Progenitor cell of endocrine pancreas (in vitro differentiated cells): ENCODE measurements at places on chromosomes 3 and 15. TPM values are rescaled to one million over a fixed set of nuclear protein-coding genes. Genes with fewer than 3 reads are reported as not detected.

AZI2 gene
- total RNA-seq, result 57.1 and 64.3 TPM in 2 replicates

OR5H15 gene
- not detected in 2 replicates for total RNA-seq

RARRES1 gene
- total RNA-seq, result 1.1 and 3.3 TPM in 2 replicates

GPR62 gene
- total RNA-seq, result 0.12 TPM in 1 of 2 replicates, not detected in the other

DNA sequence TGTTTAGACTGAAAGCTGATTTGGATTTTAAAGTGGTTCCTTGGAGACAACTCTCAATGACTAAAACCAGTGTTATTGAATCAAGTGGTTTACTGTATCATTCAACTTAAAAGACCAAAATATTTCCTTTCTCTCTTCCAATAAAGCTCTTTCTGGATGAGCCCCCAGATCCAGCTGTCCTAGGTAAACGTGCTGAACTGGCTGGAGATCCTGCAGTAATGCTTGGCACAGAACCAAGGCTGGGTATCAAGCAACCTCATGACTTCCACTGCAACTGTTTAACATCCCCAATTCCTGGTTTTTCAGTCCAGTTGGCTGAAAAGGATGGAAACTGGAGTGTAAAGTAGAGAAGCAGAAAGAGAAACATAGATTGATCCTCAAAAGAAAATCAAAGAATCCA is 28.9 kb downstream of the SEC22C start:
- no peak for DNase-seq

ESYT3 gene
- 1.8 and 3.5 TPM in 2 replicates for total RNA-seq

- no peak for DNase-seq
Measured at GRCh38 chr3:59392116-59392515, 342.3 kb upstream of the CFAP20DC start.

HIGD2B gene
- total RNA-seq, result not detected in 2 replicates

GOLGA8T gene
- total RNA-seq, result not detected in 2 replicates

GRCh38 chr3:53217175-53217574 is 38.6 kb downstream of the TKT start:
- no peak for DNase-seq

DNA sequence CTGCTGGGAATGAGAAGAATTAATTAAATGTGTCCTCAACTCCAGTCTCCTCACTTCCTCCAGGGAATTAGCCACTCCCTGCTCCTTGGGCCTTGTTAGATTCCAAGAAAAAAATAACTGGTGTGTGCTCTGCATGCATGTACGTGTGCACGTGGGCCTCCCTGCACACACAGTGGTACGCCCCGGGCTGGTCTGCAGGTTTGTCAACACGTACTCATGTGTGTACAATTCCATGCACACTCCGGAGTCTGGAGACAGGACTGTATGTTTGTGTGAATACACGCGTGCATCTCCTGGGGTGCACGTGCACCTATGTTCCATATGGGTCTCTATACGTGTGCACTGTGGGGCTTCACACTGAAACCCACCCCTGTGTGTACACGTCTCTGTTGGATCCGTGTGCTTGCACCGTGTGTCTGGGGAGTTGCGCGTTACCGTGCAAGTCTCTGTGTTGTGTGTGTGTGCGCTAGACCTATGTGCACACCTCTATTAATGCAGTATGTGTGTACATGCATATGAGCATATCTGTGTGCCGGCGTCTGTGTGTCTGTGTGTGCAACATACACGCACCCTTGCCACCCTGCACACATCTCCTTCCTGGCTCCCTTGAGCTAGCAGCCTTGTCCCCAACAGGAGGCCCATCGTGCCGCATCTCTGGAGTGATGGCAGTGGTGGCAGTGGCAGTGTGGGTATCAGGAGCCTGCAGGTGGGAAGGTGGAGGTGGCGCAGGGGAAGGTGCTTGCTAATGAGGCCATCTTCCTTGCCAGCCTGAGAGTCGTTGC is 210.1 kb downstream of the TBC1D2B start:
- no peak for DNase-seq

NTRK3 gene
- not detected in 2 replicates for total RNA-seq

- DNase-seq, result no peak
Measured at GRCh38 chr3:194686414-194686815, 732 bp downstream of the FAM43A start.

GRCh38 chr15:65767895-65768294 is 24.2 kb downstream of the DENND4A start:
- DNase-seq, result no peak

RBM5 gene
- 317 and 322 TPM in 2 replicates for total RNA-seq

GRCh38 chr3:154864947-154865346 is 215.2 kb upstream of the MME start:
- no peak for DNase-seq

DNA sequence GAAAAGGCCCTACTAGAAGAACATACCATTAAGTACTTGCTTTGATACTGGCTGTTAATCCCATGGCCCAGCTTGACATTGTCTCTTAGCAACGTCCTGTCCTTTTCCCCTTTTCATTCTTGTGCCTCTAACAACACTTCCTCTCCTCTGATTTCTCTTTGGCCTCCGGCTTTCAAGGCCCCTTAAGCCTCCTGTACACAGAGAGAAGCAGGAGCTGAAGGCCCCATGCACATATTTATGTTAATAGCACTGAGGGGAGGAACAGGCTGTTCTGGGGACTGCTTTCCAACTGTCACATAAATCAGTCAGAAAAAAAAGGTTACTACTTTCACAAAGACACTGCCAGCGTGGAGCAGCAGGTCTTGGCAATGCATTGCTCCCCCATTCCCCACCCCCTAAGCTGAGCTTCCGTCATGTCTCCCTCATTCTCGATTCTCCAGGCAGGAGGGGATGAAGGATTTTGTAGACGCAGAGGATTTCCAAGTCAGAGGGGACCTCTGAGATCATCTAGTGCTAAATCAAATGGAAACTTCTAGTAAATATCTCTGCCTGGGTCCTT is 257.4 kb upstream of the ADAMTS9 start:
- DNase-seq, result no peak

STAB1 gene
- 0.27 and 0.46 TPM in 2 replicates for total RNA-seq

CP gene
- total RNA-seq, result 0.93 and 1.0 TPM in 2 replicates

CACNA1D gene
- 6.3 and 8.1 TPM in 2 replicates for total RNA-seq

GRCh38 chr3:107710851-107711250 is 188.1 kb downstream of the BBX start:
- no peak for DNase-seq

DNA sequence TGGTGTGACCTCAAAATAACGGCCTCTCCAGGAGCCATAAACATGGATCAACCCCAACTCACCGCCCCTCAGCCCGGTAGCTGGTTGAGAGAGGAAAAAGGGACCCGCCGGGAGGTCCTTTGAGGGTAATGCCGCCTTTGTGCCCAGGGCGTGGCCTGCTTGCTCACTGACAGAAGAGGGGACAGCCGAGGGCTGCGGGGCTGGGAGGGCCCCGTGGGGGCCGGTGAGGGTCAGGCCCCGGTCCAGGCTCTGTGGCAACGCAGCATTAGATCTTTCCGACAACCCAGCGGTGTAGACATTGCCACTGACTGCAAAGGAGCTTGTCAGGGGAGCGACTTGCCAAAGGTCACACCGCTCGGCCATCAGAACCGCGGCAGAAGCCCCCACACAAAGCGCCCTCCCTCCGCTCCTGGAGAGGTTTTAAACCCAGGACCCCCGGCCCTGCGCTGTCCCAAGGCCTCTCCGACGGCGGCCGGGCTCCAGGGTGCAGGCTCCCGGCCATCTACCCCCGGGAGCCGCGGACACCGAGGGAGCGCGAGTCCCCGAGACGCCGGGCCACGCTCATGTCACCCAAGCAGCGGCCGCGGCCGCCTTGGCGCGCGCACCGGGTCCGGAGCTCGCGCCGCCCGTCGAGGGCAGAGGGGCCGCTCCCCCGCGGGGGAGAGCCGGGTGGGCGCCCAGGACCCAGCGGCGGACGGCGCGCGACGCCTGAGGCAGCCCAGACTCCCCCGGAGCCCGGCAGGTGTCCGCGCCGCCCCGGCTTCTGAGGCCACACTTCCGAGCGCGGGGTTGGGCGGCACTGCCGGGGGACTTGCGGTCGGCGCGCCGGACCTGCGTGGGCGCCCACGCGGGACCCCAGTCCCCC is 975 bp downstream of the PCSK6 start:
- no peak for DNase-seq

ZNF280D gene
- total RNA-seq, result 26.9 and 29.7 TPM in 2 replicates

SEMA6D gene
- total RNA-seq, result 10.6 and 11.7 TPM in 2 replicates

DNA sequence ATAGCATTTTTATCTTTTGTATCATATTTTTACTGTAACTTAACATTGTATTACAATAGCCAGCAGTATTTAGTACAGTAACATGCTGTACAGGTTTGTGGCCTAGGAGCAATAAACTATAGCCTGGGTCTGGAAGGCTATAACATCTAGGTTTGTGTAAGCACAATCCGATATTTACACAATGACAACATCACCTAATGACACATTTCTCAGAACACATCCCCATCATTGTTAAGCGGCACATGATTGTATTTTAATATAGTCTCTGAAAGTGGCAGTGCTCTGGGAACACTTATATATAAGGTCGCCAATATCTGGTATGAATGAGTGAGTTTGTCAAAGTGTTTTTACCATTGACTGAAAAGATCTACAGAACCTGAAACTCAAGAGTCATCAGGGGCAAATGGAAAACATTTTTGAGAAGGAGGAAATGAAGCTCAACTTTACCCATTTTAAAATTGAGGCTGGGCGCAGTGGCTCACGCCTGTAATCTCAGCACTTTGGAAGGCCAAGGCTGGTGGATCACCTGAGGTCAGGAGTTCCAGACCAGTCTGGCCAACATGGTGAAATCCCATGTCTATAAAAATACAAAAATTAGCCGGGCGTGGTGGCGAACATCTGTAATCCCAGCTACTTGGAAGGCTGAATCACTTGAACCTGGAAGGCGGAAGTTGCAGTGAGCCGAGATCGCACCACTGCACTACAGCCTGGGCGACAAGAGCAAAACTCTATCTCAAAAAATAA is 38.8 kb upstream of the TNFSF10 start:
- no peak for DNase-seq

DNA sequence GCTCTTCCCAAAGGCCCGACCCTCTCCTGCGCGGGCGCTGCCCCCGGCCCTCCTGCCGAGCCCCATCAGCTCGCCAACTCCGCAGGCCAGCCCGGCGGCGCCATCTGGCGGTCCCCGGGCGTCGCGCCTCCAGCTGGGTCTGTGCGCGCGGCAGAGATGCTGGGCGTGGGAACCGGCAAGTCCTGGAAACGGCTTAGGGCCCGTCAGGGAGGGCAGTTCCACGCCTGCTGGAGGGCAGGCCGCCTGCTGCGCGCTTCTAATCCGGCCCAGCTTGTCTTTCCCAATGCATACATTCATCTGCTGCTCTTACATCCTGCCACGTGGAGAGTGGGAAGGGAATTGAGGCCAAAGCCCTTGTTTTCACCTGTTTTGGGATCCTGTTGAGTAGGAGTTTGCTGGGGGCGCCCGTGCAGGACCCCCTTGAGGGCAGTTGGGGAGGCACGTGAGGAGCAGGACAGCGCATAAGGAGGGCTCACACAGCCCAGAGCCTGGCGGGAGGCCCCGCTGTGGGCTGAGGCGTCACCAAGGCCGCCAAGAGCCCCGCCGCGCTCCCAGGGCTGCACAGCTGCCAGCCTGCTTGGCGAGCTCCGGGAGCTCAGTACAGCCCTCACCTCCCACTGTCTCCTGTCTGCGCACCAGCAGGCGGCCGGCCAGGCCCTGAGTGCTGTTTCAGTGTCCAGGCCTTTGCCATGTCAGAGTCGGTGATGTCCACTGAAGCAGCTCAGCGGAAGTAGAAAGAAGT is 165.6 kb downstream of the NSMCE3 start:
- peak; percentile 85 for DNase-seq

RGMA gene
- total RNA-seq, result 11.4 and 11.8 TPM in 2 replicates

DNA sequence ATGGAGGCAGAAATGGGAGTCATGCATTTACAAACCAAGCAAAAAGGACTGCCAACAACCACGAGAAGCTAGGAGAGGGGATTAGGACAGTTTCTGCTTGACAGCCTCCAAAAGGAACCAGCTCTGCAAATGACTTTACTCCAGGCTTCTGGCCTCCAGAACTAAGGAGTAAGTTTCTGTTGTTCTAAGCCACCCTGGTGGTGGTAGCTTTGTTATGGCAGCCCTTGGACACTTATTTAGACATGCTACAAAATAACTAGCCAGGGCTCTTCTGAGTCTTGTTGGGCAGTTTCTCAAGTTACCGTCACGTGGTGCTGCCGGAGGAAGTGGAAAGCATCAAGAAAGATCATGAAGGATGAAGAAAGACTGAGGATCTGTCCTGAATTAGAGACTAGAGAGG is 386.5 kb downstream of the LRTM1 start:
- DNase-seq, result no peak

BLM gene
- 19.6 and 21.3 TPM in 2 replicates for total RNA-seq

DNA sequence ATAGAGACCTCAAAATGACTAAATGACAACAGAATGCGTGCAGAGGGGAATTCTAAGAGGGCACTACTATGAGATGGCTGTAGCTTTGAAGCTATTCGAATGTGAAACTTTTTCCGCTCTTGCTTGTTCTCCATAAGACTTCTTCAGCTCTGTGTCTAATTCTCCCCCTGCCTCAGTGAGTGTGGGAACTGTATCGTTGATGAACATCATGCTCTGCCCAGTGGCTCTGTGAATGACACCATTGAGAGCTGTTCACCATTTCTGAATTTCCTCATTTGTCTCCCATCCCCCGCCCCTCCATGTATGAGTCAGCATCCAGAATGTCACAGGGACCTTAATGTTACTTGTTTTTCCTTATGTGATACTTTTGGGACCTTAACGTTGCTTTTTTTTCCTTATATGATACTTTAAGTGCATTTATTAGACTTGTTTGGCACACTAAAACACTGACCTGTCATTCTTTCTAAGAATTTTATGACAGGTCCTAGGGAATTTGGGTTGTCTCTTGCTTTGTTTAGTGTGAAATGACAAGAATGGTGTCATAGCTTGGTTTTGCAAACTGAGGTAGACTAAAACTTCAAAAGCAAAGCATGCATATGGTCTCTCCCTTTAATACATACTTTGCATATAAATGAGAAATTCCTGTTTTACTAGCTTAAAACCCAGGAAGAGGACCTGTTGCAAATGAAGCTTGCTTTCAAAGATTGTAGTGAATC is 99.6 kb downstream of the FNDC3B start:
- DNase-seq, result no peak

FOXL2NB gene
- total RNA-seq, result not detected in 2 replicates

CEMIP gene
- total RNA-seq, result 0.77 and 1.3 TPM in 2 replicates

DNA sequence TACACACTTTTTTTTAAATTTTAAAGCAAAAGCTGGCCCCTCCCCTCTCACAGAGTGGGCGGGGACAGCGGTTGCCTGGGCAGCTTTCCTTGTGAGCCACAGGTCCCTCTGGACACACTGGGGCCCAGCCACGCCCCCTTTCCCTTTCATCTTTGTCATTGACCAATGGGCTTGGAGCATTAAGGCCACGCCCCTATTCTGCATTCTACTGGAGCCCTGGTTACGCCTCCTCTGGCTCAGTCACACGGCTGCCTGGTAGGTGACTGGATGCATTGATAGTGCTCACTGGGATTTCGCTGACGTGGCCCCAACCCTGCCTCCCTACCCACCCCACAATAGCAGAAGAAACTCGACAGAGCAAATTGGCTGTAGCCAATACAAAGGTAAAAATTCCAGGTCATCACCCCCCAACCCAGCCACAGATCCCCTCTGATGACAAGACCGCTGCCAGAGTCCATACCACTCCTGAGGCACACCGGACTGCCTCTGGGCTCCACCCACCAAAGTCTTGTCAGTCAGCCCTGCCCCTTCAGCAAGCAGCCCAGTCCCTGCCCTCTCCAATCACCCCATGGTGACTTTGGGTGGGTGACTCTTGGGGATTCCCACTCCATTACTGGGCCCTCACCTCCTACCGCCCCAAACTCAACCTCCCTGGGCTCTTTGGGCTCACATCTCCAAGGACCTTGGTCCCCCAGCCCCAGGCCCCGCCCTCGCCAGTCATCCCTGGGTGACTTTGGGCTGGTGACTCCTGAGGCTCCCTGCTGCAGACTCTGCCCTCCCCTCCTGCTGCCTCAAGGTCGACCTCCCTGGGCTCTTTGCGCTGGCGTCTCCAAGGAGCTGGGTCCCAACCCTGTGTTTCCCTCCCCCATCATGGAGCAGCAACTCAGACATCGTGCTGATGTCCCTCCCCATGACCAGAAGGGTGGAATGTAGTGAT is 112.2 kb upstream of the FAN1 start:
- no peak for DNase-seq
